RWPE2 (cell line): ENCODE measurements at places on chromosomes 11 and 22.

DNA sequence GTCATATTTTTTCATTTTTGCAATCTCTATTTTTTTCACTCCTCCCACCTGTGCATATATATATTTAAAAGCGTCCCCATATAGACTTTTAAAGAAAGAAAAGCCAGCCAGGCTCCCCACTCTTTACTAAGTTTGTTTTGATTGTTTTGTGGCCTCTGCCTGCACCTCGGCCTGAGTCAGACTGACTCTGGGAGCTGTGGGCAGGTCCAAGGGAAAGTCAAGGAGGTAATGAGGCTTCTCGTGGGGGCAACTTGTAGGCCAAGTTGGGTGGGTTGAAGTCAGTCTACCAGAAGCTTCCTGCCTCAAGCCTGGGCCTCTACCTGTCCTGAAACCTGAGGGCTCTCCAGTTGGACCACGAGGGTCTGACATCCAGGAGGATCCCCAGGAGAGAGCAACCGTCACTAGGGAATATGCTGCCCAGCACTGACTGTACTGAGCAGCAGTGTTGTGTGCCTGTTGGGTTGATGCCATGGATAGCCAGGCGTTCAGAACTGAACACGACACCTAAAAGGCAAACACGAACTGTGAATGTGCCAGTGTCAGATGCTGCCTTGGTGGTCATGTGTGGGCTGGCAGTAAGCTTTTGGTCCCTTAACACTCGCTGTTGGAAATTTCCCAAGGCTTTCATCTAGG lies 58.8 kb downstream of the BMAL1 start:
- no peak for DNase-seq

GRCh38 chr22:37802310-37803194 lies 5.2 kb upstream of the GCAT start:
- peak; percentile 51 for DNase-seq

GRCh38 chr11:59542142-59542810 lies 30.9 kb downstream of the OR4D9 start:
- DNase-seq, result no peak

DNA sequence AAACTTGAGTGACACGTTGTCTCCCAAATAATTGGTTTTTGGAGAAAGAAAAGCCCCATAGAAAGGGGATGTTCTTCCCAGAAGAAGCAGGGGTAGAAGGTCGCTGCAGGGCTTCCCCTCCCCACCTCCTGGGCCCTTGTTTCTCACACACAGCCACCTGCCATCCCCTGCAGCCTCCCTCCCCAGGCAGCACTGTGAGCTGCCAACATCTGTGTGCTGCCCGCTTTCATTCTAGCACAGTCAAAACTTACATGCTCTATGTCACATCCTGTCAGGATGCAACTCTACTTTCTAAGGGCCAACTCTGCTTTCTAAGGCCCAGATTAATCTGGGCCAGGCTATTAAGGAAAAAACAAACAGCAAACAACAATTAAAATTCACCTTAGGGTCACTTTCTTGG lies 309.4 kb upstream of the ZC3H12C start:
- no peak for DNase-seq

DNA sequence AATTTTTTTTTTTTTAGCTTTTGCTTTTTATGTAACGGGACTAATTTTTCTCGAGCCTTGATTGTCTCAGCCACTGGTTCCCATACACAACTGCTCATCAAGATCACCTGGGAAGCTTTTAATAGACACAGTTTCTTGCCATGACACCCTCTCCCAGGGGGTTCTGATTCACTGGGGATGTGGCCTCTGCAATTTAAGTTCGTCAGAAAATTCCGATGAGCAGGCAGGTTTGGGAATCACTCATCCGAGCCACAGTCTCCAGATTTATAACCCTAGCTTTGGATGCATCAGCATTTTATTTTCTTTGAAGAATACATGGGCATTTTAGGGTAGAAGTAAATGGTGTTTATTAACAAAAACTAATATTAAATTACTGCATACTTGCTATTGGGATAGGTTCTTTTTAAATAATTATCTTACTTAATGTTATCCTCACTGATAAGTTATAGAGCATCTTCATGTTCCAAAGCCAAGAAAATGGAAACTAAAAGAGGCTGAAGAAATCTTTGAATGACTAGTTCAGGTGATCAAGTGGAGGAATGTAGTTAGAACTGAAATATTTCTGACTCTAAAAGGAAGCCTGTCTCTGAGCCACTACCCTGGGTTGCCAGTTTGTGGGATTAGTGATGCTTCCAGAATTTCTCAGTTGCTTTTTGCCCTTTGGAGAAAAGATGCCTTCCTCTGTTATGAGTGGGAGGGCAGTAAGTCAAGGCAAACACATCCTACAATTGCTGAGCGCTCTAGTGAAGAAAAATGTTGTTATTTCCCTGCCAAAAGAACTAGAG lies 319.0 kb downstream of the DDX10 start:
- no peak for DNase-seq

DNA sequence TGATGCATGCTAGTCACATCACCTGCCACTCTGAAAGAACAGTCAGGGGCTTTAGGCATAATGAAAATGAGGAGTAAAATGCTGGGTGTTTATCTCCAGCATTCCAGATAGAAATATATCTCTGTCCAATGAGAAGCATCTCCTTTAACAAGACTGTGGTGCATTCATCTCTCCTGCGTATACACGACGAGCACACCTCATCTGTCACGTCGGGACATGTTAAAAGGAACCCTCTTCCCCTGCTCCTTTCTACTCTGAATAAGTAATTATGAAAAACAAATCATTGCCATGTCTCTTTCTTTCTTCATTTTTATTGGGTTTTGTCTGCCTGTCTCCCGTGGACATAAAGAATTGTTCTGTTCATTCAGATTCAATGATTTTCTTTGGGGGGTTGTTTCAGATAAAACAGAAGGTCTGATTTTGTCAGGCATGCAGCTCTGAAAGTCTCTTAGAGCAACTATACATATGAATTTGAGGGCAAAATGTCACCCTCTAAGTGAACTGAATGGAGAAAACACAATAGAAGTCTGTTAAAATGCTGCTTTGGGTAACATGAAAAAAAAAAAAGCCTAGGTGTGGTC lies 195.0 kb downstream of the MAML2 start:
- DNase-seq, result no peak

DNA sequence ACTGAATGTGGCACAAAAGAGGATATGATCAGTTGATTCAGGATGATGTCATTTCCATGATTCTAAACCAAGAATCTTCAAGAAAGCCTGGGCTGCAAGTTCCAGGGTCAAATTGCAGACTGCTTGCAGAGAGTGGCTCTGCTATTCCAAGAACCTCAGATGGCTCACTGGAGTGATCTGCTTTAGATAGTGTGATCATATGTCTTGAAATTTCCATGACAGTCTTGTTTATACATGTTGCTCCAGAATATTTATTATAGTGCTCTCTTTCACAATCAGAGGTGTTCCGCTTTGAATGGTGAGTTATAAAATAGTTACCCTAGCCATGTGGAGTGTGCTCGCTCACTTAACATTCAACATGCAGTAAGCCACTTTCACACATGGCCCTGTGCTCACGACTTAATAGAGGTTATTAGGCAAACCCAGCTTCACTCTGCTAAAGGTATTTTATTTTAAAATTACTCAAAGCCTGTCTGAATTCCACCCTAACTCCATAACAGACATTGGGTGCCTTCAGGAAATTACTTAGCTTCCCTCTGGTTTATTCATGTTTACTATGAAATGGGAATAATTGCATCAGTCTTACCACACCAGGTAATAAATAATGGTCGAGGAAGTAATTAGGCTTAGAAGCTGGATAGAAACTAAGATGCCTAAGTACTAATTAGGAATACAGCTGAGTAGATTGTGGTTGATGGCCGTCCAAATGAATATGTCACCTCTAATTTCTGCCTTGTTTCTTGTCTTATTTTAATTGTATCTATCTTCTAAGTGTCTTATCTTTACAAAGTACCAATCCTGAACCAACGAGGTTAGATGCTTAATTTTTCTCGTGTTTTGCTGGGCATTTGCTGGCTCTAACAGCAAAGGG lies 187.9 kb downstream of the ETS1 start:
- no peak for DNase-seq

DNA sequence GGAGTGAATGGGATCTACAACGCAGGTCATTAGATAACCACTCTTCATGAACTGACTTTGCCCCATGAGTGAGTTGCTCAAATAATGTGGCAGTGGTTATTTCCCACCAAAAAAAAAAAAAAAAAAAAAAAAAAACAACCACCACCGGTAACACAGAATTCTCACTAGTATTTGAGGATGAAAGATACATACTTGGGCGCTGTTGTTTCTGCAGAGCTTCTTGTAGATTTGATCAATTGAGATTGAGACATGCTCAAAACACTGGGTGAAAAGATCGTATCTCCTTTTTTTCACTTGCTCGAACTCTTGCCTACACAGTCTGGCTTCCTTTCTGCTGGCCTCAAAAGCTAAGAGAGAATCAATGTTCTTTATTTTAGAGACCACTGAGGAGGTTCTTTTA lies 44.1 kb downstream of the FAM118A start:
- no peak for DNase-seq

DNA sequence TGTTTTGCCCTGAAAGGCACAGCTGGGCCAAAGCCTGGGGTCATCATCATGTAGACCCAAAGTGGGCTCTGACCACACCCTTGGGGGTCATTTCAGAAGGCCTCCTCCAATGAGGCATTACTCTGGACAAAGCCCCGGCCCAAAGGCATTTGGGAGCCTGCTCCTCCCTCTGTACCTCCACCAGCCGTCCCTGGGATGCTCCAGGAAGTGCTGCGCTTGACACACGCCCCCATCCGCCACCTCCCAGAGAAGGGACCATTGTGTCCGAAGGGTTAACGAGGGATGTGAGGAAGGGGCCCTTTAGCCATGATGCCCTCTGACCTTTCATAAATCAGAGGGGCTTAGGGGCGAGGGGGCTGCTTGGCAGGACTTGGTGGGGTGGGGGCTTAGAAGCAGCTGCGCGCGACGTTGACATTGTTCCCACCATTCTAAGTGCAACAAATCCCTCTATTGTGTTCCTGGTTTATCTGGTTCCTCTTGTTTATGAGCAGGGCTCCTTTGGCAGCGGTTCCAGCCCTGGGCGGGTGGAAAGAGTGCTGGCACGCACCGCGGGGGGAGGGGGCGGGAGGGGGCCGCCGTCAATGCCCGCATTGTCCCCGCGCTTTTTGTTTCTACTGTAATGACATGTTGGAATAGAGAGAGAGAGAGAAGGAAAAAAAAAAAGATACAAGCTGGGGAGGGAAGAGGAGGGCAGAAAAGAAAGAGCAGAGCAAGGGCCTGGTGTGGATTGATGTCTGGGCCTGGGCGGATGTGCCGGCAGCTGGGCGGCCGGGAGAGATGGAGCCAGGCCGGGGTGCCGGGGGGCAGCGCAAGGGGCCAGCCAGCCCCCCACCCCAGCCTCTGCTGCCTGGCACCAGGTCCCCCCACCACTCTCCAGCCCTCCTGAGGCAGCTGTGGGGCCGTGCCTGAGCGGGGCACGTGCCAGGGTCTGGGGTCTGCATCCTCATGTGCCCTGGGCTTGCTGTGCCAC lies 32.1 kb upstream of the SOX10 start:
- DNase-seq, result no peak

DNA sequence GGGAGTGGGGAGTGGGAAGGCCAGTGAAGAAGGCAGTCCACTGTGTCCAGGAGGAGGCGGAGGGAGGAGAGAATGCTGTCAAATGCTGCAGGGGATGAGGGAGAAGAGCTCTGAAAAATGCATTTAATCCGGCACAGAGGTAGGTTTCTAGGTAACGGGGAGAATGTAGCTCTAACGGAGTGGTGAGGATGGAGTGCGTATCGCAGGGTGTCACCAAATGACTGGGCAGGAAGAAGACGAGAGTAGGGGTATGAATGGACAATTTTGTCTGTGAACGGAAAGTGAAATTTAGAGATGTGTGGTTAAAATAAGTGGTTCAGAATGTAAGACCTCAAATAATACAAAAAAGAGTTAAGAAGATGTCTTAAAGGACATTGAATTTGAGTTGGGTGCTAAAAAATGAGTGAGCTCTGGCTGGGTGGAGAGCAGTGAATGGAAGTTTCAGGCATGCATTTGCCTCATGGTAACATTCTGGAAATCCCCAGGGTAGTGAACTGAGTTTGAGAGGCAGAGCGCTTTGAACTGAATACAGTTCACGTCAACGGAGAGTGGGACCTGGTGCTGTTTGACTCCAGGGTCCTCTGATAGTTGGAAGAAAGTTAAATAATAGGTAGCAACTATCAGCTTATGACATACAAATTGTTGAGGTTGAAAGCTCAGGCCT lies 81.3 kb upstream of the CADM1 start:
- no peak for DNase-seq

DNA sequence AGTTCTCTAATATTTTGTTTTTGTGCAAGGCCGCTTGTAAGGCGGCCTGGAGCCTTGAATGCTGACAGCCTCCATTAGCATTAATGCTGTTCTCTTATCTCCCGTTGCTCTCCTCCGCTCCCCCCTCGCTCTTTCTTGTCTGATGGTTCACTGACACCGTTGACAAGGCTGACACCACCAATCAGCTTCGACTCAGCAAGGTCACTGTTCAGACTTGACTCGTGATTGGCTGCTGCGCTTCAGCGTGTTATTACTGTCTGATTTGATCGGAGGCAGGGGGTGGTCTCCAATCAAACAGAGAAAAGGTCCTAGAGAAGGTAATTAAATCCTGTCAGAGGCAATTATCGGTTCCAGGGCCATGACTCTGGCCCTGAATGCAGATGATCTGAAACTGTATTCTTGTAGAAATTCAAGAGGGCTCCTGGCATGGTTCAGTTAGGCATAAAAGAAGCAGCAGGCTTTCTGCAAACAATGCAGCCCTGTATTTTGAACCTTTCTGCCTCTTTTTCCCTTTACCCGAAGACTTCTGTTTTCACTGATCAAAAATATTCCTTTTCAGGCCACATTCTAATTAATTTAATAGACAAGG lies 49.3 kb upstream of the MPPED2 start:
- no peak for DNase-seq

- no peak for DNase-seq
Measured at GRCh38 chr11:121318848-121319834, 26.6 kb downstream of the SC5D start.

GRCh38 chr11:118310271-118310670 lies 5.7 kb downstream of the CD3E start:
- no peak for DNase-seq

- DNase-seq, result no peak
Measured at GRCh38 chr11:126864934-126865333, 135.6 kb downstream of the KIRREL3 start.

GRCh38 chr11:64081745-64082442 lies 46.2 kb downstream of the FLRT1 start:
- no peak for DNase-seq

GRCh38 chr11:64876835-64877341 lies 1.5 kb downstream of the EHD1 start:
- DNase-seq, result peak; percentile 71
